Stimulated activated CD4-positive, alpha-beta T cell treated with anti-CD3 and anti-CD28 coated beads, TNF-alpha, amount 100 ng/mL, for 4 hours (primary cell): ENCODE measurements at places on chromosomes 12 and 14.

DNA sequence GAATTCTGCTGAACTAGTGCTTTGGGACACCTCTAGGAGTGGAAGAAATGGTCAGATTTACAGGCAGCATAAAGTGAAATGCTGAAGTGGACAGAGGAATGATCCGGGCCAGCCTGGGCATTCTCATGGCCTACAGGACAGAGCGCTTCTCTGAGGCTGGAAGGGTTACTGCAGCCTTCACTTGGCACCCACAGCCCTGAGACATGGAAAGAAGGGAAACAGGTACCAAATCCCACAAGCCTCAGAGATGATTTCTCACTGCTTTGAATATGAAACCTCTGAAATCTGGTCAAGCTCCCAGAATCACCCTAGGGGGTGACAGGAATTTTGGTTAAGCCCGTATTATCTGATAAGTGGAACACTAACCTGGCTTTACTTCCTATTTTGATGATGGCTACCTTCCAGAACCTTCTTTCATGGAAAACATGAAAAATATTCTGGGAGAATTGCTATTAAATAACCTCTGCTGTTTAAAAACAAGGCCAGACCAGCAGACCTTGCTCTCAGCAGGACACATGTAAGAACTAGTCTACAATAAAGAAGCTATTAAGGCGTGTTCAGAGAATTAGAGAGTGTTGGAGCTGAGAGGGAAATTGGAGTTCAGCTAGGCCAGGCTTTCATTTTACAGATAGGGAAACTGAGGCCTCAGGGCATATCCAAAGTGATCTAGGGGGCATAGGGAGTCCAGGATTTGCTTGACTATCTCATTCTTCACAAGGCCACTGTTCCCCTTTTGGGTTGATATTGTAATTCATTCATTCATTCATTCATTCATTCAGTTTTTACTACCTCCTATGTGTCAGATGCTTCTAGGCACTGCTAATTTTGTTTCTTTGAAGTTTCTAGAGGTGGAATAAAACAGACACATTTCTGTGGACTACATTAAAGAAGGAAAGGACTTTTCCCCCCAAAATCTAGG is 281.5 kb downstream of the ZFP36L1 start:
- DNase-seq, result no peak

- no peak for DNase-seq
These were observed 23.4 kb downstream of the JKAMP start for GRCh38 chr14:59507752-59508103.

DNA sequence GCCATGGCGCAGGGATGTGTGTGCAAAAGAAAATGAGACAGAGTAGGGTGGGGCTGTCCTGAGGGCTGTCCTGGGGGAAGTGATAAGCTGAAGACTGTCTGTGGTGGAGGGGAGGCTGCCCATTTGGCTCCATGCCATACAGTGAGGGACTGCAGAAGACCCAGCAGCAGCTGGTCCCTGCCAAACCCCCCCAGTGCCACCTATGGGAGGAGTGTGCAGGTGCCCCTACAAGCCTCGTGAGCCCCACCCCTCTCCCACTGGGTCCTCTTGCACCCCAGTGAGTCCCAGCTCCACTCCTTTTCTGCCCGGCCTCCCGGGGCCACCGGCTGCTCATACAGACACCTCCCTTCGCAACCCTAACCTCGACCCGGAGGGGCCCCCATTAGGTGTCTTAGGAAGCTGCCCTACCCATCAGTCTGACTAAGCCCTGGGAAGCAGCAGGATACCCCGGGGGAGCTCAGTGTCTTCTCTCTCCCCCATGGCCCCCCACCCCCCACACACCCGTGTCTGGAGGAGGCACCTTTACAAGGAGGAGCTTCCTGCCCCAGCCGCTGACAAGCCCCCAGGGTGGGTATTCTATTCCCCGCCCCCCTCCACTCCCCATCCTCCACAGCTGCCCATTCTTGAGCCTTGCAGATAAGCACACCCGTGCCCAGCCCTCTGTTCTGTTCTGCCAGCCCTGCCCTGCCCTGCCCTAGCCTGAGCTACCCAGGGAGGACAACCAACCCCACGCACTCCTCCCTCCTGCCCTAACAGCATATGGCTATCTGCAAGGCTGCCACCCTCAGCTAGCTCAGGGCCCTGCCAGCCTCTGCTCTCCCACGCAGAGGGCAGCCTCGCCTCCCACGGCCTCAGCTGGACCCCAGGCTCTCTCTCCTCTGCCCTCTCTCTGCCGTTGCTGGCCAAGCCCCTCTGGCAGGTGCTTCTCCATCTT is 41.9 kb downstream of the SLC6A12 start:
- no peak for DNase-seq

DNA sequence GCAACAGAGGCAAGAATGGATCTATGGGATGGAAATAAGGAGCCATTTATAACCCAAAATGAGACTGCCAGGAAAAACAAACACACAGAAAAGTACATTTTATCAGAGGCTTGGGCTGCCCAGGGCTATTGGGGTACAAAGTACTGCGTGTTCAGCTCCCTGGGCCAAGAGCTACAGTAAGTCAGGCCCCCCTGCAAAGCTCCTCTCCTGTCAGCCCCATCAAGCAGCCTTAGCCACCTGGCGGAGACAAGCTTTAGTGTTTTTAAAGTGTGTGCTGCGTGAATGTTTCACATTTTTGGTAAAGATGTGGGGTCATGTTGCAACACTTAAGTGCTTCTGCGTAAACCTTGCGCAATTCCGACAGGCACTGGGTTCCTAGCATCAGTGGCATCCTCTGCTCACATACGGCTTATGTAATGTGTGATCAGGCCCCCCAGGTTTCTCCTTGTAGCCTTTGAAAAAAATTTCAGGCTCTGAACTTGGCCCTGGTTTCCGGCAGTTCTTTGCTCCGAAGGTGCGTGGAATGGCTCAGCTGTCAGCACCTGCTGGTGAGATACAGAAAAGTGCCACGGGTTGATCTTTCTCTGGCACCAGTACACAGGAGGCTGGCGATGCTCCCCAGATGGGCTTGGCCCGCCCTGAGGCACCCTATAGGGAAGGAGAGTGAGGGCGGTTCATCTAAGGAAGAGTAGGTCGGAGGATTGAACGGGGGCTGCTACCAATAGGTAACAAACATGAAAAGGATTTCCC is 198.7 kb upstream of the EEA1 start:
- DNase-seq, result no peak

DNA sequence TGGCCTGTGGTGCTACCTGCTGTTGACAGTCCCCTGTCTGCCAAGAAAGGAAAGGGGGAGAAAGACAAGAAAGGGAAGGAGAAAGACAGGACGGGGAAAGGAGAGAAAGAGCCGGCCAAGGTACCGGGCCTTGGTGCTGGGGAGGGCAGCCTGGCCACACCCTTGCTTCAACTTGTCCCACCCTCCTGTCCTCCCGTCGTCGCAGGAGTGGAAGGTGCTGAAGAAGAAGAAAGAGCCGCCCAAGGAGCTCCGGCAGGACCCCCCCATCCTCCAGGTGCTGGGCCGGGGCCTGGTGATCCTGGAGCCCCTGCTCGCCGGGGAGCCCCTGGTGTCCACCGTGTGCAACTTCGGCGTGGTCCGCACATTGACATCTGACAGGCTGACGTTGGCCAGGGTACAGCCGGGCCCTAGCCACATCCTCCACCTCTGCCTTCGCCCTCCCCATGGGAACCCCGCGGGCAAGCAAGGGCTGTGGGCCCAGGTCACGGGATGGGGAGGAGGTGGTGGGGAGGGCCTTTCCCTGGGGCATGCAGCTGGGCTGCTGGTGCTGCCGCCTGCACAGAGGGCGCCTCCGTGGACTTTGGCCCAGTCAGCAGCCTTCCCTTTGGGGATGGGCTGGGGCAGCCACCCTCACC is 2.9 kb upstream of the B3GNT4 start:
- no peak for DNase-seq

- no peak for DNase-seq
These were observed 29.0 kb upstream of the SMUG1 start for GRCh38 chr12:54217774-54218241.

DNA sequence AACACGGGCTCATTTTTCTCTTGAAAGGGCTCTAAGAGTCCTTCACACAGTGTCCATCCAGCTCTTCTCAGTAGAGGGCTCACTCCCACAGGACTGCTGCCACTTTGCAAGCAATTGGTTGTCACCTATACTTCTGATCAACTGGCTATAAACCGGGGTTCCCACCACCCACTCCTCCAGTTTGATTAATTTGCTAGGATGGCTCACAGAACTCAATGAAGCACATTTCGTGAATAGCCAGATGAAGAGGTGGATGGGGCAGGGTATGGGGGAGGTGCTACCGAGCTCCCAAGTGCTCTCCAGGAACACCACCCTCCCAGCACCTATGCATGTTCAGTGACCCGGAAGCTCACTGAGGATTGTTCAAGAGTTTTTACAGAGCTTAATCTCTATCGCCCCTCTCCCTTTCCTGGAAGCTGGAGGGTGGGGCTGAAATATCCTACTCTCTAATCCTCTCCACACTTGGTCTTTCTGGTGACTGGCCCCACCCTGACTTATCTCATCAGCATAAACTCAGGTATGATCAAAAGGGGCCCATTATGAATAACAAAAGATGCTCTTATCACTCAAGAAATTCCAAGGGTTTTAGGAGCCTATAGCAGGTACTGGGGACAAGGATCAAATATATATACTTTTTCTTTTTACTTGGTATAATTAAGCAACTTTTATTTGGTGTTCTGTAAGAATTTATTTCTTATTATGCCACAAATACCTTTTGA is 13.9 kb upstream of the EGLN3 start:
- no peak for DNase-seq

DNA sequence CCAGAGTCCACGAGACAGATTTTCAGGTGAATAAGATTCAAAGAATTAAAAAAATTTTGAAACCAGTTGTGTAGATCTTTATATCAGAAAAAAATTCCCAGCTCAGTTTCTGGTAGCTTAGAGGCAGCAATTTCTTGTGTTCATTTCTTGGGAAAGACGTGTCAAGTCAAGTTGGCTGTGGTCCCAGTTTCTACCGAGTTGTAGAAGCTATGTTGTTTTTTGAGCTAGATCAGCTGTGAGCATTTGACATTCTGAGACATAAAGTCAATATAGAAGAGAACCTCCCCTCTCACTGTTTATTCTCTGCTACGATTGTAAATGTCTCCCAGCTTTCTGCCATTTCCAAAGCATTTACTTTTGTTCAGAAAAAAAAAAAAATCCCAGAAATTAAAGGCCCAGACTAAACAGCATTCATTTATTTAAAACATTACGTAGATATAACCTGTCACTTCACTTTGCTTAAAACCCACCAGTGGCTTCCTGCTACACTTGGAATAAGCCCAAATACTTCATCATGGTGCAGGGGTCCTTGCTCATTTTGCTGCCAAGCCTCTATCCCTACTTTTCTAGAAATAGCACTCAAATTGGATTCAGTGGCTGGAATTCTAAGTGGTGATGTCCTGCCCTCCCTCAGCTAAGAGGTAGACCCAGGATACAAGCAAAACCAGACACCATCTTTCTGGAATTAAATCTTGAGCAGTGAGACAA is 20.6 kb upstream of the PYGL start:
- DNase-seq, result no peak

- no peak for DNase-seq
These were observed 9.2 kb downstream of the DUSP6 start for GRCh38 chr12:89343127-89343526.

DNA sequence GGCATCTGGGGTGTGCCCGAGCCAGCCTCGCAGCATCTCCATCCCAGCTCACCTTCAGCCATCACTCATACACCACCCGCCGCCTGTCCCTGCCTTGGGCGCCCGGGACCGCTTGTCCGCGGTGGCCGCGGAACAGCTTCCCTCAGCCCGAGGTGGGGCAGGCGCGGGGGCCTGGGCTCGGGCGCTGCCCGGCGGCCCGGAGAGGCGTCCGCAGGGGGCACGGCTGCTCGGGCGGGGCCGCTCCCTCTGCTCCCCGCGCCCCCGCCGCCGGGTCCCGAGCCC is 430 bp downstream of the SLC41A2 start:
- no peak for DNase-seq

DNA sequence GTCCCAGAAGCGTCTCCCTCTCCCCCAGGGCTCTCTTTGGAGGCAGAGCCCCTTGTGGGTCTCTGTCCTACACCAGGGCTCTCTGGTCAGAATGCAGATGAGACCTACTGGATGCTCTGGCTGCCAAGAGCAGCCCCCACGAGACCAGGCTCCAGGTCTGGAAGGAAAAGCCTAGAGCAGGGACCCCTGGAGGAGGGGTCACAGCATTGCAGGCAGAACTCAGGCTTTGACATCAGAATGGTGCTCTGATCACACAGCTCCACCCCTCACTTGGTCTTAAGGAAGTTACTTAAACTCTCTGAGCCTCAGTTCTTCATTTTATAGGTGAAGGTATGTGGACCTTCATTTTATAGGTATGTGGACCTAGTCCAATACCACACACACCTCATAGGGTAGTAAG is 83.1 kb downstream of the ARL6IP4 start:
- DNase-seq, result no peak

DNA sequence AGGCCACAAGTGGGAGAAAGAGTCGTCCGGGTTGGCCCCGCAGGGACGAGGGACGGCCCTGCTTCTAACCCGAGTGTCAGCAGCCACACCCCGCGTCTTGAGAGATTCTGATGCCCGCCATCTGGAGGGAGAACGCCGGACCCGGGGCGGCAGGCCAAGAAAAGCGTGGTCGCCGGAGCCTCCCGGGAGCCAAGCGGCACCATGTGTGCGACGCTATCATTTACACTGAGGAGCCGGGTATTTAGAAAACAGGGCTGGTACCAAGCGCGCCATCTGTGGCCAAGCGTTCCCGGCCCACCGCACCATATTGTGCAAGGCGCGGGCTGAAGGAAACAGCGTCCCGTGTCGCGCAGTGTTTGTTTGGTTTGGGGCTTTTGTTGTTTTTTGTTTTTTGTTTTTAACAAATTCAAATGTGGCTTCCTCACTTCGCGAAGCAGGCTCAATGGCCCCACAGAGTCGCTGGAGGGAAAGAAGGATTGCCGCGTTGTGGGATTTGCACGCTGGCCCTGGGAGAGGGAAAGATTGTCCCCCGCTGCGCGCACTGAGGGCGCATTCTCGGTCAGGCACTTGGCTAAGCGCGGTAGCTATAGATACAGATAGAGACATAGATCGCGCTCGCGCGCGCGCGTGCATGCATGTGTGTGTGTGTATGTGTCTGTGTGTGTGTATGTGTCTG is 153.8 kb downstream of the BCL11B start:
- DNase-seq, result no peak

DNA sequence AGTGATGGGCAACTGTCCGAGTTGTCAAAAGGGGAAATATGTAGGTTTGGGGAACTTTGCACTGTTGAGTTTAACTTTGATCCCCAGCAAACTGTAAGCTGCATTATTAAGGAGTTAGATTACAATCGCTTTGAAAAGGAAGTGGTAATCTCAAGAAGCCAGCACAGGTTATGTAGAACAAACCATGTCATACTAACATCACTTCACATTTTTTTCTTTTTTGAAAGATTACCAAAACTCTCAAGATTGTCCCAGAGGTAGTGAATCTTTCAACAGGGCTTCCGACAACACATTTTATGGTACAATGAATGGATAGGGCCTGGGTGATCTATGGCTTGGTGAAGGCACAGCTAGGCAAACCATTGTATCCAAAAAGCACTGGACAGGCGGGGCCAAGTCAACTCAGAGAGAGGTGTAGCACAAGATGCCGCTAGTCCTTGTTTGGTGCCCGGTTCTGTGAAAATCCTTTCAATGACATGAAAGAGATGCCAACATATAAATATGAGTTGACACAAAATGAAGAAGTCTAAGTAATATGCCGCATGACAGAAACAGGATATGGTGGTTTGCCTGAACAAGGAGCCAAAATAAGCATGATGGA is 24.3 kb upstream of the PARP11 start:
- no peak for DNase-seq

- no peak for DNase-seq
These were observed 50.9 kb upstream of the BCL2L14 start for GRCh38 chr12:12019881-12020280.

GRCh38 chr14:54758041-54758440 is 144.6 kb downstream of the GCH1 start:
- DNase-seq, result no peak

GRCh38 chr12:115223991-115224390 is 540.0 kb upstream of the TBX3 start:
- no peak for DNase-seq

- DNase-seq, result no peak
These were observed 5.8 kb upstream of the LTA4H start for GRCh38 chr12:96041181-96041580.
